Lower lobe of right lung (tissue), 2 donors: ENCODE measurements at places on chromosomes 6 and 20.

DNA sequence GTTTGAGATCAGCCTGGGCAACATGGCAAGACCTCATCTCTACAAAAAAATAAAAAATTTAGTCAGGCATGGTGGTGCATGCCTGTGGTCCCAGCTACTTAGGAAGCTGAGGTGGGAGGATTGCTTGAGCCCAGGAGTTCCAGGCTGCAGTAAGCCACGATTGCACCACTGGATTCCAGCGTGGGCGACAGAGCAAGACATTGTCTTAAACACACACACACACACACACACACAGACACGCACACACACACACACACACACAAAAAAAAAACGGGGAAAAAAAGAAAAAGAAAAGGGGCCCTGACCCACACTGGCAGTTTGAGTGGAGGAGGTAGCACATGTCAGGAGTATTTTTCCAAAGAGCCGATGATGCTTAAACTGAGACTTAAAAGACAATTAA is 122.2 kb downstream of the AFG1L start:
- no peak for DNase-seq

- no peak for DNase-seq
Observed at GRCh38 chr6:148616841-148617240, 130.0 kb upstream of the UST start.

DNA sequence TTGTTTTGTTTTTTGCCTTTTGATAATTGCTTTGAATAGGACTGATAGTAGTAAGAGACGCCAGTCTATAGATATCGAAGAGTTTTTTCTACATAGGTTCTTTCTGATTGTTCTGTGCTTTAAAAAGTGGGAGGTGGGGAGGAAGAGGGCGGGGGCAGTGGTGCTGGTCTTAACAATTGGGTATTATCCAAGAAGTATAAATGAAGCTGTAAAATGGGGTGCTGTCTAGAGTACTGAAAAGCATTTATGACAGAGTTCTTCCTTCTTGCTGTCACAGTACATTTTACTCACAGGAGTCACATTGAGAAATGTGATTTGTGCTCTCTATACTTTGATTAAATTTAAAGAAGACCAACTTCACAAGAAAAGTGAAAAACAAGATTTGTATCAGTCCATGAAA is 41.0 kb downstream of the MAPK14 start:
- DNase-seq, result no peak

GRCh38 chr6:109503327-109504224 is 20.6 kb upstream of the ZBTB24 start:
- DNase-seq, result no peak

- DNase-seq, result no peak
Observed at GRCh38 chr6:53877151-53877550, 82.3 kb downstream of the LRRC1 start.

DNA sequence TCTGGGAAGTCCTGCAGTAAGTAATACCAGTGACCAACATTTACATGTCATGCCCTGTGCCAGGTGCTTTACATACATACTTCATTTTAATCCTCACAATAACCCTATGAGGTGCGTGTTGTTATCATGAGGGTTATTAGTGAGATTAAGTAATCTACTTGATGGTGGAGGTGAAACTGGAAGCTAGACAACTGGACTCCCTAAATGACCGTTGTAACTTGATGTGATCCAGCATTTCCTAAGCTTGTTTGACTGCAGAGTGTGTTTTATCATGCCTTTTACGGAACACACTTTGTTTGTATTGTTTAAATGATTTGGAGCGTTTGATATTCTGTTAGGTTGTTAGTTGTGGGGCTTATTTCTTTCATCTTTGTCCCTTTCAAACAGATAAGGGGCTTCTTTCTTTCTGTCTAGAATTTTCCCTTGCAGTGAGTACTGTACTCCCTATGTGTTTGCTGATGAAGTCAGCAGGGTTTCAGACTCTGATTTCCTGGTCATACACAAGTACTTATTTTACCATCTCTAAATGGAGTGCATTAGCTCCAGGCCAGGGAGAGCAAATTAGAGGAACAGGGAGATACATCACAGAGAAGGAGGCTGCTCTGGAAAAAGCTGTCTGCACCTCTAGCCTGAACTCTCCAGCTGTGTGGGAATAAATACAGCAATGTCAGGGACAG is 29.7 kb downstream of the CHMP4B start:
- DNase-seq, result no peak

DNA sequence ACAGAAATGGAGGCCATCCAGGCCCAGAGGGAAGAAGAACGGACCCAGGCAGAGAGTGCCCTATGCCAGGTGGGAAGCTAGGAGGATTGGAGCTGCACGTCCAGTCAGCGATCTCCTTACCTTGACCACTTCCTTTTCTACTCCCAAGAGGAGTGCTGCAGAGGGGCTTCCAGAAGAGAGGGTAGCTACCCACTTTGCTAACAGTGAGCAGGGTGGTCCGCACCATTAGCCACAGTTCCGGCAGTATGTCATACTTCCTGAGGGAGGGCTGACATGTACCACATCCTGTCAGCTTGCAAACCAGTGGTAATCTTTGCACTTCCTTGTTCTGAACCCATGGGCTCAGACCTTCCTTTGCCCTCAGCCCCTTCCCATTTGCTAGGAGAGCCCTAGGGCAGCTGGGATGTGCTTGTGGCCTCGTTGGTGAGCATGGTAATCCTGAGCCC is 35.4 kb downstream of the CEP250 start:
- DNase-seq, result no peak

GRCh38 chr20:47982574-47983360 is 197.5 kb upstream of the SULF2 start:
- no peak for DNase-seq

GRCh38 chr20:45090481-45090880 is 10.4 kb downstream of the KCNS1 start:
- no peak for DNase-seq

GRCh38 chr6:56671651-56672461 is 29.2 kb upstream of the DST start:
- no peak for DNase-seq

- no peak for DNase-seq
Observed at GRCh38 chr6:84639396-84639795, 125.0 kb downstream of the TBX18 start.

DNA sequence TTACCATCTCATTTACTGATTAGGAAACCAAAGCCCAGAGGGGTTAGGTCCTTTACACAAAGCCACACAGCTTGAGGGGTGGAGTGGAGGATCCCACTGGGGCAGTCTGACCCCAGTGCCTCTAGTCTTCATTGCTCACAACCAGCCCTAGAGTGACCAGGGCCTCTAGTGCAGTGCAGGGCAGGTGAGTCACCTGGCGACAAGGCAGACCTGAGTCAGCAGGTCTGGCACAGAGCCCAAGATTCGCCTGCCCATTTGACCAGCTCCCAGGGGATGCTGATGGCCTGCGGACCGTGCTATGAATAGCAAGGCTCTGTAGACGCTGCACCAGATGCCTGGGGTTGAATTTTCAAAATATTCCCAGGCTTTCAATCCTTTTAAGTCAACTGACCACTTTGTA is 29.9 kb downstream of the CDH26 start:
- peak; percentile 72 for DNase-seq

GRCh38 chr6:108653949-108654348 is 93.2 kb downstream of the FOXO3 start:
- peak; percentile 60 for DNase-seq

GRCh38 chr6:153392156-153392555 is 261.1 kb upstream of the RGS17 start:
- DNase-seq, result no peak

DNA sequence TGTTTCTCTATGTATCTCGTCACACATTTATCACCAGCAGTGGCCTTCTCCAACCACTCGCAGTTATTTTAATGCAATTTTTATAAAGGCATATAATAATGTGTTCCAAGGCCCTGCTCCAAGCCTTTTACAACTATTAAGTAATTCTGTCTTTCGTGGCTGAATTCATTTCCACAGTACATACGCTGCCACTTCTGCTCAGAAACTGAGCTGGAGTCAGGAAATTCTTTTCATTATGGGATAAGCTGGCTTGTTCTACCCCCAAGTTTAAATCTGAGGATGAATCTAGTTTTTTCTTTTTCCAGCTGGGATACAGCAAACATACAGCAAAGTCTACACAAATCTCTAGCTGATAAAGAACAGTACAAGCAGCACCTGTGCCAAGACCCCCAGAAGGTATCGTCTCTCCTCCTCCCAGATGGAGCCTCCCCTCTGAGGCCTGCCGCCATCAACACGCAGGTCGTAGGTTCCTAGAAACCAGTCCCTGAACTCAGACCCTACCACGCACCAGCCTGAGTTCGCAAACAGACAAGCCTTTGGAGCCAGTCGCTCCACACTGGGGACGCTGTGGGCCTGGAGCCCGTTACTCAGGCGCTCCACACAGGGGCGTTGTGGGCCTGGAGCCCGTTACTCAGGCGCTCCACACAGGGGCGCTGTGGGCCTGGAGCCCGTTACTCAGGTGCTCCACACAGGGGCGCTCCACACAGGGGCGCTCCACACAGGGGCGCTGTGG is 263.5 kb downstream of the THBS2 start:
- no peak for DNase-seq

GRCh38 chr6:23175391-23175790 is 606.0 kb downstream of the HDGFL1 start:
- DNase-seq, result no peak
